ENCODE measurements at places on chromosomes 5 and 9.

- no peak for DNase-seq
These were observed 199.9 kb downstream of the ADAMTS12 start for GRCh38 chr5:33691856-33692255.

GRCh38 chr5:28766565-28767158 lies 1728.3 kb upstream of the CDH9 start:
- no peak for DNase-seq

- DNase-seq: no peak
These were observed 4.0 kb downstream of the ELL2 start for GRCh38 chr5:95957561-95958203.

DNA sequence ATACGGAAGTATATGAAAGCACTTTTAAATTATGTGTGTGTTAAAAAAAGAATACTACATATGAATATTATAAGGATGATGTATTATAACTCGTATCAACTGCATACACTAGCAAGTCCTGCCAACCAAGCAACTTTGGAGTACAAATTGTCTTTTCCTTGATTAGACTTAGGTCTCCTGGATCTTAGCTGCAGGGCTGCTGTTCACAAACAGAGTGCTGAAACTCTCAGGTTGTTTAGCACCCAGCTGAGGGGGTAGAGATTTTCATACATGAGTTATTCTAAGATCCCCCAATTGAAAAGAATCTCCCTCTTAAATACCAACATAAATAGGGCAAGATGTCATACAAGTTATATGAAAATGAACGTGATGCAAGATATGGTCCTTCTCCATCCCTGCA lies 149.8 kb upstream of the TNC start:
- no peak for DNase-seq

DNA sequence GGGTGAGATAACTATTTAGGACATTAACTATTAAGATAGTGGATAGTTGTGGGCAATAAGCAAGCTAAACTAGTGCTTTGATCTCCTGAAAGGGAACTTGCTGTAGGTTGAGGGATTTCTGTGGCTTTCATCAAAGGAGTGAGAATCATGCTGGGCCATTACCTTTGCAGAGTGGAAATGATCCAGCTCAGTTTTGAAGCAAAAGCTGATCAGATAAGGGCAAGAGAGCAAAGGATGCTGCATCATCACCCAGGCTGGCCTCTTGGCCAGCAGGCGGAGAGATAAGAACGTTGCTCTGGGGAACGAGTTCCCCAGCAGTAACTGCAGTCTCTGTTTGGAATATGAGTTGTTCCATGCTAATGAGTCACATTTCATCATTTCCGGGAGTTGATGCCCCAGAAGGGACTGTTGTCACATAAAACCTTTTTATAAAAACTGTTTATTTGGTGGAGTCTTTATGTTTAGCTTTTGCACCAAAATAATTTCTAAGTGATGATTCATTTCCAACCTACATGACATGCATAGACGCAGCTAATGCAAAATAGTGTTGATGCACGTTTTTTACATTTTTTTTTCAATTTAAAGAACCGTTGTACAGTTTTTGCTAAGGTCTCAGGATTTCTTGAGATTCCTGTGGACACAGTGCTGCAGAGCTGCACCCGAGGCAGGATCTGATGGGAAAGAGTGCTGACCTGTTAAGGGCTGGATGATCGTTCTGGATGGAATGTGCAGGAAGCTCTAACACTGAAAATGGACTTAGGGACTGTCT lies 99.3 kb downstream of the ACTBL2 start:
- DNase-seq: peak; percentile 68

GRCh38 chr9:130092910-130093309 lies 39.2 kb downstream of the GPR107 start:
- DNase-seq: no peak

- no peak for DNase-seq
These were observed 37.9 kb downstream of the LMNB1 start for GRCh38 chr5:126814721-126815404.

GRCh38 chr5:21820527-21820926 lies 1032.6 kb downstream of the CDH12 start:
- no peak for DNase-seq

DNA sequence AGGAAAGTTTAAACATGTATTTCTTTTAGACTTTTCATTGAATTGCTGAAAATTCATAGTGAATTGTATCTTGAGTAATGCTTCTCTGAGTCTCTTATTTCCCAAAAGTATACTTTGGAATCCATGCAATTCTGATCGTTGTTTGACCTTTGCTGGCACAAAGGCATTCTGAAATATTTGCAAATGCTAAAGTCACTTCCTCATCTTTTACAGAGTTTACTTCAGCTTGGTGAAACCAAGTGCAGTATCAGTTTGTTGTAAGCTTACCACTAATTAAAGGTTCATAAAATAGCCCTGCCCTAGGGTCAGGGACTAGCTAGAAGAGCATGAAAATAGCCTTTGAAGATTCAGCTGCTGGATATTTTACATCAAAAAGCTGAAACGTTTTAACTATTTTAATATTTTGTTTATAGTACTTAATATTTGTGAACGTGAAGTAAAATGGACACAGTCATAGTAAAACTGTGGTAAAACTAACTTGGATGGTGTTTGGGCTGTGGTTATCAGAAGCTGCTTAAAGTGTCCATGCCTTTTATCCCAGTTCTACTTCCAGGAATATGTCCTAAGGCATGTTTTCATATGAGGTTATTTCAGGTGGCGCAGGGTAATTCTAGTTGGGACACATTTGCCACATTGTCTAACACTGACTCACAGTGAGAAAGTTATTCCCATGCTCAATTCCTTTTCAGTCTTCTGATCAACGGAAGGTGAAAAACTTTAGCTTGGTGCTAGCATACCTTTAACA lies 45.3 kb downstream of the SLC22A5 start:
- DNase-seq: no peak

- DNase-seq: no peak
These were observed 1866.7 kb upstream of the C9orf72 start for GRCh38 chr9:29439961-29440360.

GRCh38 chr5:72252574-72253155 lies 67.4 kb downstream of the MRPS27 start:
- no peak for DNase-seq

- DNase-seq: no peak
These were observed 6.9 kb downstream of the SOHLH1 start for GRCh38 chr9:135692410-135692809.

DNA sequence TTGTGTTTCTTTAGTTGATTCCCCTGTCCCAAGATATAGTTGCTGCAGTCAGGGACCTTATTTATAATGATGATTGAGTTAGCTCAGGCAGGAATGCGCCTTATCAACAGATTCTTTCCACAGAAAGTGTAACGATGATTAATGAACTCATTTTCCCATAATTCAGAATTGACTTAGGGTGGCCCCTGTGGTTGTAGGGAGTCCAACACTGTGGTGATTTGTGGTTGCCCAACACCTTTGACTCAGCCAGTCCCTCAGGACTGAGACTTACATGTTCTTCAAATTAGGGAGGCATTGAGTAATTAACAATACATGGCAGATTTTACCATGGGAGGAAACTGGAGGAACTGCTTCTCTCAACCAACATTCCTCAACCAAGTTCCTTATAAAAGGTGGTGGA lies 221.9 kb downstream of the GABRG2 start:
- no peak for DNase-seq

DNA sequence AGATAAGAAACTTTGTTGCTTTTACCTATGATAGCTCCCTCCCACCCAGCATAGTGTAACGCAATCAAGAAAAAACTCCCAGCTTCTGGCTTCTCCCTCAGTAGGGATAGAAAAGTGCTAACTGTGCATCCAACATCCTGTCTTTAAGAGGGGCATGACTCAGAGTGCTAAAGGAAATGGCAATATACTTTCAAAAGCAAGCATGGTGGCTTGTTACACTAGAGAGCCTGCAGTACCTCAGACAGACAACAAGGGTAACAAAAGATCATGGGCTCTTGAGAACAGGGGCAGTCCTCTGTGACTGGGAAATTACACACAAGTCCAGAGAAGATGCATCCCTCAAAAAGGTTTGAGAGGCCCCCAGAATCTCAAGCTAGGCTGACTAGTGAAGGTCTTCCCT lies 37.8 kb downstream of the PRELID2 start:
- no peak for DNase-seq

- DNase-seq: peak; percentile 7
These were observed 50.0 kb downstream of the CAMSAP1 start for GRCh38 chr9:135857371-135857786.

GRCh38 chr5:147711019-147711418 lies 71.5 kb downstream of the JAKMIP2 start:
- no peak for DNase-seq

DNA sequence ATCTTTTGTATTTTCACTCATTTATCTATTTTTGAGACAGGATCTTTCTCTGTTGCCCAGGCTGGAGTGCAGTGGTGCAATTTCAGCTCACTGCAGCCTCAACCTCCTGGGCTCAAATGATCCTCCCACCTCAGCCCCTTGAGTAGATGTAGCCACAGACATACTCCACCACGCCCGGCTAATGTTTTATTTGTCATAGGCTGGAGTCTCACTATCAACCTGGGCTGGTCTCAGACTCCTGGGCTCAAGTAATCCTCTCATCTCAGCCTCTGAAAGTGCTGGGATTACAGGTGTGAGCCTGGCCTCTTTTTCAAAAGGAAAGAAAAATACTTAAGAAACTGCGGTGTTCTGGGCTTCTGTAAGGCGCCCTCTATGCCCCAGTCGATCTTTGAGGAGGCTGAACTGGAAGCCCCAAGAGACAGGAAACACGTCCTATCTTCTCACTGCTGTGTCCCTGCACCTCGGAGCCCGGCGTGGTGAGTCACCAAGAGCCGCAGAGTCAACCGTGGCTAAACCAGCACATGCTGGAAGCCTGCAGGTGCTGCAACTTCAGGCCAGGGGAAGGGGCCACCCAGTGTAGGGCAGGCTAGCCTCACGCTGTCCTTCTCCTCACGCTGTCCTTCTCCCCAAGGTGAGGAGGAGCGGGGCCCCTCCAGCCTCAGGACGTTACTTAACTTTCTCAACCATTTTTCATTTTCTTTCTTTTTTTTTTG lies 15.2 kb upstream of the LHX3 start:
- no peak for DNase-seq

All from BJ (cell line).